ENCODE measurements at places on chromosomes 12 and 14. TPM values are rescaled to one million over a fixed set of nuclear protein-coding genes. Genes with fewer than 3 reads are reported as not detected.

PMEL gene
- total RNA-seq, result not detected

LPAR5 gene
- total RNA-seq, result 4.8 TPM

RNFT2 gene
- 1.1 TPM for total RNA-seq

ASB2 gene
- 47.2 TPM for total RNA-seq

IL26 gene
- not detected for total RNA-seq

AKAP6 gene
- 78.9 TPM for total RNA-seq

LRTM2 gene
- total RNA-seq, result not detected

DPPA3 gene
- not detected for total RNA-seq

Measured in thoracic aorta (tissue), 2 donors.